Non-pigmented ciliary epithelial cell (primary cell): ENCODE measurements at places on chromosomes 12 and 14.

DNA sequence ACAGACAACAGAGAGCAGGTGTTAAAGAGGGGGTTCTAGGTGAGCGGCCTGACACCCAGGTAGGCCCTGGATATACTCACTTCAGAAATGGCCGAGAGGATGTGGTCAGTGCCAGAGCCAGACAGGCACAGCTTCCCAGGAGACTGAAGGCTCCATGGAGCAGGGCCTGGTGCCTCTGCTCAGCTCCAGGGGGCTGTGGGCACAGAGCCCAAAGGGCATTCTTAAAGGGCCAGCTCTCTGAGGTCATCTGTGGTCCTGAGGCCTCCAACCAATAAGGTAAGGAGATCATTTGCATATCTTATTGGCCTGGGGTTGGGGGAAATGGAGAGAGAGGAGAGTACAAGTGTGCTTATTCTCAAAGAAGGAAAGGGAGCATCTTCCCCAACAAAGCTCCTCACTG lies 9.7 kb upstream of the PCK2 start:
- DNase-seq = no peak

DNA sequence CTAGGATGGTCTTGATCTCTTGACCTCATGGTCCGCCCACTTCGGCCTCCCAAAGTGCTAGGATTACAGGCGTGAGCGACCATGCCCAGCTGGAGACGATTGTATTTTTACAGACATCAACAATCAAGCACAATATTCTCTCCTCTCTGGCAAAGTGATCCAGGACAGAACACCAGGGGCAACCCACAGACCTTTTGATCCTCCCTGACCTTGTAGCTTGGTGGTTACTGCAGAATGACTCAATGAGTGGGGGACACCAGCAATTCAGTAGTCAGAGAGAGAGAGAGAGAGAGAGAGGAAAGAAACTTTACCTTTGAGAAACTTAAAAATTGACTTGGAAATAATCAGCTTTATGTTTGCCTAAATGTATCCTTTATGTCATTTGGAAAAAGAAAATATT lies 51.2 kb downstream of the DRAM1 start:
- DNase-seq = no peak

DNA sequence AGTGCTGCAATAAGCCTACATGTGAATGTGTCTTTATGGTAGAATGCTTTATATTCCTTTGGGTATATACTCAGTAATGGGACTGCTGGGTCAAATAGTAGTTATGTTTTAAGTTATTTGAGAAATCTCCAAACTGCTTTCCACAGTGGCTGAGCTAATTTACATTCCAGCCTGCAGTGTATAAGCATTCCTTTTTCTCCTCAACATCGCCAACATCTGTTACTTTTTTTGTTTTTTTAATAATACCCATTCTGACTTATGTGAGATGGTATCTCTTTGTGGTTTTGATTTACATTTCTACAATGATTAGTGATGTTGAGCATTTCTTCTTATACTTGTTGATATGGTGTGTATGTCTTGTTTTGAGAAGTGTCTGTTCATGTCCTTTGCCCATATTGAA lies 1186.2 kb downstream of the BCL11B start:
- DNase-seq = no peak

DNA sequence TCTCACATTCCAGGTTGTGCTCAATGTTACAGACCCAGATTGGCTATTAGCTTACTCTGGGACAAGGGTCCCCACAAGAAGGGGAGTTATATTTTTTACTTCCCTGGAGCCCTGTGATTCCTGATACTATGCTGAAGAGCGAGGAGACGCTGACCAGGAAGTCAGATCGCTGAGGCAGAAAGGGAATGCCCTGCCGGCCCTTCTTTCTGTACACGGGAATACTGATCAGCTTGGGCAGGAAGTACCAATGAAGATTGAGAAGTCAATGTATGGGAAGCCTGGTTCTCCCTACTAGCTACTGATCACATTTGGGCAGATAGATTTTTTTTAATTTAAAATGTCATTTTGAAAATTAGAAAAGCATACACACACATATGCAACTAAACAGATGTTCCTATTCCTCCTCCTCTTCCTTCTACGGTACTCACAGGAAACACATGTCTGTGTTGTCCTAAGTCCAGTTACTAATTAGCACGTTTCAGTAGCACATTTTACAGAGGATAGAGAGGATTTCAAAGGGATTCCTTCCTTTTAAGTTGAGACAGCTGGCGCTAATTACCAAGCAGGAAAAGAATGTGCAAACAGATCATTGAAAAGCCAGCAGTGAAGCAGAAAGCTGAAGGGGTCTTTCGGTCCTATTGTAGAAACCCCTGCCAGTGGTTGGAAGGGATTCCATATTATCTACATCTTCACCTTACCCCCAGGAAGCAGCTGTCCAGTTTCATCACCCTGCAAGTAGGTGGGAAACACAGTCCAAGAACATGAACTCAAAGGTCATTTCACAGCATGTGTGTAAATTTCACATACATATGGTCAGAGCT lies 292.4 kb downstream of the DUSP6 start:
- no peak for DNase-seq

GRCh38 chr14:72023128-72024042 lies 91.2 kb downstream of the RGS6 start:
- DNase-seq = no peak

GRCh38 chr12:14460212-14460841 lies 94.8 kb downstream of the ATF7IP start:
- DNase-seq = no peak

DNA sequence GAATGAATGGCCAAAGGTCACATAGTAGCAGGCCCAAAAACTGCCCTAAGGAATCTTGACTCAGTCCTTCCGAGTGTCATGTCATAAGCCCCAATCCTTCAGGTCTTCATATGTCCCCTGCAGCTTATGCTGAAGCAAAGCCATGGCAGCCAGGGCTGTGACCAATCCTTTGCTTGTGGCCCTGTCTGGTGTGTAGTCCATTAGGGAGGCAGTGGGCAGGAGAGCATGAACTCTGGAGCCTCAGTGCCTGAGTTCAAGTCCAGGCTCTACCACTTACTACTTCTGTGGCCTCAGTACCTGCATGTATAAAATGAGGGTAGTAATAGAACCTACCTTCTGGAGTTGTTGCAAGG lies 20.3 kb downstream of the PLEKHG3 start:
- no peak for DNase-seq

- DNase-seq = no peak
These were observed 71.5 kb downstream of the AACS start for GRCh38 chr12:125136702-125137101.

DNA sequence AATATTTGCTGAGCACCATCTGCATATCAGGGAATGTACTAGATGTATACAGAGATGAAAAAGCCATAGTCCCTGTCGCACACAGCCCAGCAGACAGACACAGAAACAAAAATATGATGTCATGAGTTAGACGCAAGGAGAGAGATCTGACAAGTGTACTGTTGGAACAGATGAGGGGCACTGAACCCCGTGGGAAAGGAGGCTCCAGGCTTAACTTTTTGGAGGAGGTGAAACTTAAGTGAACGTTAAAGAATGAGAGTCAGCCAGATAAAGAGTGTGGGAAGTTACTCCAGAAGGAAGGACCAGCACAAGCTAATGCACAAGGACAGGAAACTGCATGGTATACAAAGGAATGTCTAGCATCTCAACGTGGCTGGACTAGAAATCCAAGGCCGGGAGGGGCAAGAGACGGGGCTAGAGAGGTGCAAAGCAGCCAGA lies 2.5 kb upstream of the ACTN1 start:
- peak; percentile 85 for DNase-seq

- no peak for DNase-seq
These were observed 414 bp downstream of the UNC79 start for GRCh38 chr14:93431036-93431670.

DNA sequence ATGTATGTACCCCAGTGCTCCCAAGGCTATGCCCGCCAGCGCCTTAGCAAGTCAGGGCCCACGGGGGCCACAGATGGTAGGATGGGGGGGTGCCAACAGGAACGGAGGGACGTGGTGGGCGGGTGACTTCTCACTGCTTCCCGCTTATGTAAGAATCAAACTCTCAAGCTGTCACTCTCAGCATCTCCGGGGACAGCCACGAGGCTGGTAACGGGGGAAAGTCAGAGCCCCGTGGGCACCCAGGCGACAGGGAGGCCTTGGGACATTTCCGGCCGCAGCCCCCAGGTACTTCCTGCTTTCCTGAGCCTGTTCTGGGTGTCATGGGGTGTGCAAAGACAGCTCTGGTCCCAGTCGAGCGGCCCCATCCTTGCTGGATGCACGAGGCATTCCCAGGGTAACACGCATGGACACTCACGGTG lies 59.3 kb downstream of the TESC start:
- no peak for DNase-seq

DNA sequence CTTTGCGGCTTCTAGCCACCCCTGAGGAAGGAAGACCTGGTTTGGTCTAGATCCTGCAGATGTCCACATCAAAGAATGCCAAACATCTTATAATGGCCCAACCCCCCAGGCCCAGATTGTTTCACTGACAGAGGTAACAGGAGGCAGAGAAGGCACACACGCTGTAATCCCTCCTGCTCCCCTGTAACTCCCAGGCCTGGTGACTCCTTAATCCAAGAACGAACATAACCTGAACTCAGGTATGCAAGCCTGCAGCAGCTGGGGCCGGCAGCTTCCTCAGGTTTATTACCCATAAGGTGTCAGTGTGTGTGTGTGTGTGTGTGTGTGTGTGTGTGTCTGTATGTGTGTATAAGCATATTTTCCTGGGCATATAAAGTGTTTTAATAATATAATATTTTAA lies 52.7 kb downstream of the ERH start:
- no peak for DNase-seq
